ENCODE measurements at places on chromosomes 11 and 22.

GRCh38 chr11:58742140-58742539, 10.4 kb upstream of the GLYAT start:
- DNase-seq, result no peak

DNA sequence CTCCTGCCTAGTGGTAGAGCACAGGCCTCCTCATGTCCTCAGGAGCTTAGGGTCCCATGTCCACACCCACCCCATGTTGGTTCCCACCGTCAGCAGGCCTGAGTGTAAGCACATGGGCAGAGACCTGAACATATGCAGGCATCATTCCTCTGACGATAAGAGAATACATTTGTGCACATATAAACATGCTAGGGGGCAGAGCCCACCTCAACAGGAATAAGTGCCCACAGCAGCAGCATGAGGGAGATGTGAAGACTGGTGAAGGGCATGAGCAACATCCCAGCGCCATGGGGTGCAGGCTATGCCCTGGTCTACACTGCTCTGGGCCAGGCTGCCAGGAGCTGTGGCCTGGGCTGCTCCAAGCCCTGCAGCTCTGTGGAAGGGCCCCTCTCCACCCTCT, 16.9 kb downstream of the ADORA2A start:
- DNase-seq, result no peak

GRCh38 chr11:14148653-14149273, 186.2 kb downstream of the SPON1 start:
- no peak for DNase-seq

DNA sequence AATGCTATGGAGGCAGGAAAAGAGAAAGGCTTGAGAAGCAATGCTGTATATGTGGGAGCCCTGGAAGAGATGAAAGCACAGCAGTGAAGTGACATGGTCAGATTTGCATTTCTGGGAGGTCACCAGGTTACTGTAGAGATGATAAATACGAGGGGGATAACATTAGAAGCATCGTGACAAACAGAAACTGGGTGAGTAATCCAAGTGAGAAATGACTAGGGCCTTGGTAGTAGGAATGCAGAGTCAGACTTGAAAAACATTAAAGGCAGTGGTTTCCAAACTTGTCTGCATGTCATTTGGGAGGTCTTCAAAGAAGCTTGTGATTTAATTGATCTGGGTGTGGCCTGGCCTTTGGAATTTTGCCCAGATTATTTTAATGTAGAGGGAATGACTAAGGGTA, 43.9 kb downstream of the CCDC34 start:
- DNase-seq, result no peak

DNA sequence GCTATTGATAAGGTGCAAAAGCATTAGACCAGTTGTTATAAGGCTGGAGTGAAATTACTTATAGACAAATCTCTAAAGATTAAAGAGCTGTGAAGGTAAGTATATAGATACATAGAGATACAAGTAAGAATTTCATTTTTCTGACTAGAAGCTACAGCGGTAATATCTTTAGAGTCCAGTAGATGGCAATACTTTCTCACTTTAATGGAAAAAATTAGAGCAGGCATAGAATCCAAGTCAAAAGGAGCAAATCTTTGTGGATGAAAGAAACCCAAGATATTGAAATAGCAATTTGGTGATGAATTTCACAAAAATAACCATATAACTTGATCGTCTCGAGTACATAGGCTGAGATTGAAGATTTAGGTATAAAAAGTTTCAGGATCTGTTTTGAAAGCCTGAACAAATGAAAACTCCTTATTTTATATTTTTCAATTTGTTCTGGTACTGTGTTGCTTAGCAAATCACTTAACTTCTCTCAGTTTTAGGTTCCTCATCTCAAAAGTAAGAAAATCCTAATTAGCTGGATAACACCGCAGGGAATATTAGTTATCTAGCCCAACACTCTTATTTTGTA, 81.9 kb downstream of the UVRAG start:
- DNase-seq, result no peak
